Omental fat pad (tissue), 4 donors: ENCODE measurements at places on chromosomes 12 and 14.

DNA sequence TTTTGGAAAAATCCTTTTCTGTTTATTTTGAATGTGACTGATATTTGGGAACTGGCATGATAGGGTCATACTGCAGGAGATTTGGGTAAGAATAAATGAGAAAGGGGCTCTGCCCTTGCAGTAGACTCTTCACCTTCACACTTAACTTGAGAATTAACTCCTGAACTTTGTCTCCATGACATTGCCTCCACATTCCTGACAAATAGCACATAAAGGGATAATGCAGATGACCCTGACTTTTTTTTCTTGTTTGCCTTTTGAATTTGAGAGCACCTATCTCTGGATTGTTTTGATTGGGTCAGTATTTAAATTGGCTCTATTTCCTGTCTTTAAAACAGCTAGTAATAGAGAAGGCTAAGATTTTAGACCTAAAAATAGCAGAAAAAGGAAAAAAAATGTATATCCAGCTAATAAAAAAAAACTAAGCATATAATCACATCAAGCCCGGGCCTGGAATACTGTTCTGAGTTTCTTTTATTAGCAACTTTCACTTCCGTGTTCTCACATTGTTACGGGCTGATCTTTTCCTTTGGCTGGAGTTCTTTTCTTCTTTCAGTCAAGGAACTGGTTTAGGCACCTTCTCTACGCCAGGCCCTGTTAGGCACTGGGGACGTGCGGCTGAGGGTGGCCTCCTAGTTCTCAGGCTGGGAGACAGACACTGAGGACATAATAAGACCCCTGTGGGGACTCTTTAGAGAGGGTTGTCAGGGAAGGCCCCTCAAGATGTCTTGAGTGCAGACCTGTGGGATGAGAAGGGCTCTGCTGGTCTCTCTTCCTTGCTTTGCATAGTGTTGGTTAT lies 53.1 kb upstream of the GNPNAT1 start:
- DNase-seq: no peak

DNA sequence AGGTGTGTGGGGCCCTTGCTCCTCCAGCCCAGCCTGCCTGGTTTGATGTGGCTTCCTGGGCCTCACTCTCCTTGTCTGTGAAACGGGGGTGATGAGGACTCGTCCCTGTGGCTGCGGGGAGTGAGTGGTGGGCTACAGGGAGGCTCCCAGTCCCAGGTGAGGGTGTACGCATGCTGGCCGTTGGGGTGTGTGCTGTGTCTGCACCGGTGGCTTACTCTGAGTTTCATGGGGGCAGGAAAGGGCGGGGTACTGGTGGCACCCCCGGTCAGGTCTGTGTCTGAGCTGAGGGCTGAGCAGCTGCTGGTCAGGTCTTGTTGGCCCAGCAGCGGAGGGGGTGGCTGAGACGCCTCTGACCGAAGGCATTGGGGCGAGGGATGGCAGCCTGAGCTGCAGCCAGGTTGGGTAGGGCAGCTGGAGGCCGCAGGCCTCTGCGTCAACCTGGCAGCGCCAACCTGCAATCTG lies 11.2 kb downstream of the ULK1 start:
- no peak for DNase-seq

DNA sequence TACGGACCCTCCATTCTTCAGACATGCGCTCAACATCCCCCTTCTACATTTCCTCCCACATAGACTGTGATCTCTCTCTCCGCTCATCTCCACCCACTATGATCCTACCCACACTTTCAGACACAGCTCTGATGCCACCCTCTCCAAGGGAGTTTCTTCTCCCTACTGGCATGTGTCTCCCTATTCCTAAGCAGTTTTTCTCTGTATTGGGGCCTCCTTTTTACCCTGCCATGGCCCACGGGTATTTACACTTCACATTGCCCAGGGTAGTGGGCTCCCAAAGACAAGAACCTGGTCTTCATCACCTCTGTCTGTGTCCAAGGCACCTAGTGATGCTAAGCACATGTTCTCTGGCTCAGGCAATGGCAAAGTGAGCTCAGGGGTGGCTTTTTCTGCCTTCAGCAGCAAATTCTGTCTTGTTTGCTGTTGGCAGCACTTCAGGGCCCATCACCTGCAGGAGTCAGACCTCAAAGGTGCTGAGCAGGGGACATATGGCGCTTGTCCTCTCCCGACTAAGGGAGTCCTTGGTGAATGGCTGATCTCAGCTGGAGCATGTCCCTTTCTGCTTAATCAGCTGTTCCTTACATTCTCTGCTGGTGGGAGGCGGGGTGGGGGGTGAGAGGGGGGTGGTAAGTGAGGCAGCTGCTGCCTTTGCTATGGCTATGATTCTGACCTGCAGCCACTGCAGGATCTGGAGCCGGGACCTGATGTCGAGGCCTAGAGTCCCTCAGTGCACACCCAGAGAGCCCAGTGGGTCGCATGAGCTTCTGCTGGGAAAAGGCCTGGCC lies 256.8 kb downstream of the PCNX1 start:
- DNase-seq: no peak

GRCh38 chr12:88367231-88367630 lies 213.0 kb downstream of the KITLG start:
- DNase-seq: no peak
